Muscle of leg (tissue), 16 donors: ENCODE measurements at places on chromosomes 11 and 22. TPM values are rescaled to one million over a fixed set of nuclear protein-coding genes. Genes with fewer than 3 reads are reported as not detected.

TIMP3 gene
- total RNA-seq, result 96.6 TPM

DEFB131B gene
- not detected for total RNA-seq

TNNI2 gene
- total RNA-seq, result 3,726 TPM

TRPM5 gene
- total RNA-seq, result under 0.01 TPM

TBX1 gene
- total RNA-seq, result 7.2 TPM

SLC25A18 gene
- total RNA-seq, result 0.53 TPM

OR51V1 gene
- not detected for total RNA-seq

MTFP1 gene
- total RNA-seq, result 8.2 TPM

MRGPRF gene
- total RNA-seq, result 10.2 TPM
